Brain (organoid and tissue), 16 donors: ENCODE measurements at places on chromosomes 2 and 18.
A peak's percentile ranks its signal among the peaks of the same experiment; 100 is the strongest.

- DNase-seq: no peak
Measured at GRCh38 chr2:177467646-177468045, 75.1 kb downstream of the AGPS start.

GRCh38 chr2:101012054-101012705 is 10.1 kb downstream of the RPL31 start:
- no peak for DNase-seq

DNA sequence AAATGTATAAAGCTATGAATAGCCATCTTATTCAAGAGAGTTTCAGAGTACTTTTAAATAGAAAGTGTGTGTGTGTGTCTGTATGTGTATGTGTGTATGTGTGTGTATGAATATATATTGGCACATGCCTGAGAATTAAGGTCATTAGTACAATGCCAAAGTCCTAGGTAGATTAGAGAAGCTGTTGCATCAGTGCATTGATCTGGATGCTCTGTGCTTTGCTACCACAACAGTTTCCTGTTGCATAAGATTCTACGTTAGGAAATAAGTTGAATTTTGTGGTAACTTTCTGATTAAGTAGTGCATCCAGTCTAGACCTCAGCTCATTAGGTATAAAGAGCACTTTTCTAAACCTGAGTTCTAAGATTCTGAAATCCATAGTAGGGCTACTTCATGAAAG is 1102.8 kb upstream of the KLHL29 start:
- no peak for DNase-seq

- peak; percentile 68 for DNase-seq
Measured at GRCh38 chr2:120344976-120345581, 857 bp upstream of the INHBB start.

- no peak for DNase-seq
Measured at GRCh38 chr2:11013196-11013595, 101.5 kb downstream of the KCNF1 start.

GRCh38 chr2:44956843-44957242 is 15.3 kb downstream of the SIX3 start:
- no peak for DNase-seq

GRCh38 chr2:3022841-3023372 is 354.7 kb downstream of the EIPR1 start:
- DNase-seq: no peak

DNA sequence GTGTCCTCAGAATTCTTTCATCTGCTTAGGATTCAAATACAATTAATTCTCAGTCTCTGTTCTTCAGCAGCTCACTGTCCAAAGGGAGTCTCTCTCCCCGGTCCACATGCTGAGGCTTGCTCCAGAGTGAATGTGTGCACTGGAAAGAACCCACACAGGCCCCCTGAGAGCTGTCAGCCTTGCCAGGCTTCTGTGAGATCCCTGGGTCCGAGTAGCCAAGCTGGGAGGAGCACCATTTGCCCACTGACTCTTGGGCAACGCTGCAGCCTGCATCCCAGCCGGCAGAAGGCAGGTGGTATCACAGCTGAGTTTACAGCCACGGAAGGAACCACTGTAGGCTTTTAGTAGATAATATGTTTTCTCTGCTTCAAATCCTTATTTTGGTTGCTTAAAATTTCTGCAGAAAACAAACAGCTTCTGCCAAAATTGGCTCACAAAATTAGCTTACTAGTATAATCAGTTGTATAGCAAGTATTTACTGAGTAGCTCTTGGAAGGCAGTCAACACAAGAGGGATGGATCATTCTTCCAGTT is 21.4 kb upstream of the LTBP1 start:
- no peak for DNase-seq

- DNase-seq: no peak
Measured at GRCh38 chr2:107362993-107363392, 463.7 kb upstream of the RGPD4 start.

DNA sequence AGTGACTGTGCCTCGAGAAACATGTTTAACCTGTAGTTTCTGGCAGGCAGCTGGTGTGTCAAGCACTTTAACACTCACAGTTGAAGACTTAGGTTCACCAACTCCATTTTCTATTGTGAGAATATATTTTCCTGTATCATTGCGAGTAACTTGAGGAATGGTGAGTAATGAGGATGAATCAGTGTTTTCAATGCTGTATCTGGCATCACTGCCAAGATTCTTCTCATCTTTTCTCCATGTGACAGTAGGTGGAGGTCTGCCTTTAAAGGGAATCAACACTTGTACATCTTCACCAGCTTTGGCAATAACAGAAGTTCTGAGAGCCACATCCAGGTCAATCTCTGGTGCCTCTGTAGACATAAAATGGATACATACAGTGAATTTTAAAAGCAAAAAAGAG is 72.8 kb downstream of the PLEKHA3 start:
- DNase-seq: no peak

GRCh38 chr2:97849881-97850528 is 136.6 kb downstream of the ZAP70 start:
- DNase-seq: no peak

DNA sequence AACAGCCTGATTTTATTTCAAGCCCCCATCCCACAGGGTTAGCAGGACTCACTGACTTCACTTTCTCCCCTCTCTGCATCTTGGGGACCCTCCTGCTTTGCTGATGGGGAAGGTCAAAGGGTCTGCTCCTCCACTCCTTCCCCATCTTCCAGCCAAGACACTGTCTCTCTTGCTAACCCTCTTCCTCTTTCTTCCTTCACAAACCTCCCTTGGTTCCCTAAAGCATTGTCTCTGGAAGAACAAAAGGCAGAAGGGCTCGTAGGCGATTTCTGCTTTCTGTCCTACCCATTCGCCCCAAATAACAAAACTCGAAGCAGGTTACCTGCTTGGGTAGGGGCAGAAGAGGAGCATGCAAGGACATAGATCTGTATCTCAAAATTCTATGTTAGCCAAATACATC is 5.5 kb upstream of the SLC4A3 start:
- no peak for DNase-seq

DNA sequence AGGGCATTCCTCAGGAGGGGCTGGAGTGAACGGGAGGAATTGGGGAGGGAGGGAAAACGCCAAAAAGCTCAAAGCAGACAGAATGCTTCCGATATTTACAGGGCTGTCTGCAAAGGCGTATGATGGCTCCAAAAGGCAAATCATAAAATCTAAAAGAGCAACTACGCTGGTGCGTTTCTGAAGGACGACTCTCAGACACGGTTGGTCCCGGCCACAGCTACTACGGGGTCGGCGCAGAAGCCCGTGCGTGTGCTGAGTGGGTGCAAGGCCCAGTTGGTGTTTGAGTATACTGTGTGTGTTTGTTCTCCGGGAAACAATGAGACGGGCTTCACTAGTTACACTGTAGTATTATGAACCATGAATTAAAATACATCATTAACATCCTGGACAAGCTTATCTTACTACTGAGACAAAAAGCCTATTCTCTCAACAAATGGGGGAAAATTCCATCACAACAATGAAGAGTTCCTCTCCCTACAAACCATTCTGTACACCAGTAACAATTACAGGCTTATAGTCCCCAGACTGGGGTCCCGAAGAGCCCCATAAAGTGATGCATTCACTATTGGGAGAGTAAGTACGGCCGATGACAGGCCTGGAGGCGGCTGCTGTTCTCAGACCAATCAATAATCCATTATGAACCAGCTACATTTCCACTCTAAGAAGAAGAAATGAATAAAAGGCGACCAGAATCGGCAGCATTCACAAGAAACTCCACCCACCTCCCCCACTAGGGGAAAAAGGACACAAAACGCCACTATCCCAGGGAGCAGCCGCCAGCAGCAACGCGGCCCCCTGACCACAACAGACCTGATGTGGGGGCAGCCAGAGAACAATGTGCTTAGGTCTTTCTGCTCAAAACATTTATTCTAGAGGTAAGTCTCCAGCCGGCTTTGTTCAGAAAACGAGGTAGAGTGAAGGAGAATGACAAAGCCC is 43.4 kb downstream of the ZNF516 start:
- peak; percentile 77 for DNase-seq

DNA sequence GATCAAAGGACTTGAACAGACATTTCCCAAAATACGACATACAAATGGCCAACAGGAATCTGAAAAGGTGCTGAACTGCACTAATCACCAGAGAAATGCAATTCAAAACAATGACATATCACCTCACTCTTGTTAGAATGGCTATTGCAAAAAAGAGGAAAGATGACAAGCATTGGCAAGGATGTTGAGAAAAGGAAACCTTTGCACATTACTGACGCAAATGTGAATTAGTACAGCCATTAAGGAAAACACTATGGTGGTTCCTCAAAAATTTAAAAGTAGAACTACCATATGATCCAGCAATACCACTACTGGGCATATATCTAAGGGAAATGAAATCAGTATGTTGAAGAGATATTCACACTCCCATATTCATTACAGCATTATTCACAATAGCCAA is 57.7 kb upstream of the ASPRV1 start:
- DNase-seq: no peak

- DNase-seq: no peak
Measured at GRCh38 chr2:196244516-196244915, 73.1 kb upstream of the STK17B start.

GRCh38 chr2:121872651-121873050 is 117.2 kb downstream of the TSN start:
- no peak for DNase-seq

GRCh38 chr2:134252092-134252750 is 1.7 kb upstream of the MGAT5 start:
- no peak for DNase-seq

GRCh38 chr18:59910967-59911366 is 11.2 kb downstream of the PMAIP1 start:
- DNase-seq: no peak

- DNase-seq: no peak
Measured at GRCh38 chr2:189046320-189046719, 72.1 kb downstream of the COL3A1 start.

- DNase-seq: no peak
Measured at GRCh38 chr2:44326548-44327264, 34.6 kb downstream of the PREPL start.

GRCh38 chr2:215899141-215900074 is 113.9 kb downstream of the MREG start:
- no peak for DNase-seq

DNA sequence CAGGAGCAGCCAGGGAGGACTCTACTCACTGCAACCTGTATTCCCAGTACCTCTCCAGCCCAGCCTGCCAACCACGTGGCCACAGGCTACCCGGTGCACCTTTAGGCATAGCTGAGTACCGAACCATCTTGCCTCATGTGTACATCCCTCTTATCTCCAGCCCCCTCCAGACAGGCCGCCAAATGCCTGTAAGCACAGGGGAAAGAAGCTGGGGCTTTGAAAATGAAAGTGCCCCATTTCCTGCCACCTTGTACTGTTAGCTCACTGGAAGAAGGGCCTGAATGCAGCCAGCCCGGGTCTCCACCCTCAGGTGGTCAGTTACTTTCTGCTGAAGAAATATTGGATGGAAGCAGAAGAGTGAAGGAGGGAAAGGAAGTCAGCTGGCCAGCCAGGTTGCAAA is 27.2 kb upstream of the RFX8 start:
- no peak for DNase-seq

GRCh38 chr2:200862532-200863000 is 1.9 kb downstream of the CLK1 start:
- DNase-seq: peak; percentile 82

GRCh38 chr2:235611349-235611748 is 117.5 kb downstream of the AGAP1 start:
- DNase-seq: no peak

DNA sequence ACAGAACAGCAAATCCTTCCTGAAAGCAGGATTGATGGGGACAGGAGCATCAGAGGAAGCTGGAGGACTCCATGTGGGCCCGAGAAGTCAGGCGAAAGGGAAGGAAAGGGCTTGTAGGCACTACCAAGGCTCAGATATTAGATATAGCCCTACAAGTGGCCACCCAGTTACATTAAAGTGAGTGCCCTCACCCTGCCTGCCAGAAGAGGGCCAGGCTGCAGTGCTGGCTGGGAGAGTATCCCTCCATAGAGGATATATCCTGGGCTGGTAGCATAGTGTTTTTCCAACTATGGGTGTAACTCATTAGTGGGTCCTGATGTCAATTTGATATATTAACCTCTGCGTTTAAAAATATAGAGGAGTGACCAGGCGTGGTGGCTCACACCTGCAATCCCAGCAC is 285.2 kb downstream of the MYCN start:
- DNase-seq: no peak

DNA sequence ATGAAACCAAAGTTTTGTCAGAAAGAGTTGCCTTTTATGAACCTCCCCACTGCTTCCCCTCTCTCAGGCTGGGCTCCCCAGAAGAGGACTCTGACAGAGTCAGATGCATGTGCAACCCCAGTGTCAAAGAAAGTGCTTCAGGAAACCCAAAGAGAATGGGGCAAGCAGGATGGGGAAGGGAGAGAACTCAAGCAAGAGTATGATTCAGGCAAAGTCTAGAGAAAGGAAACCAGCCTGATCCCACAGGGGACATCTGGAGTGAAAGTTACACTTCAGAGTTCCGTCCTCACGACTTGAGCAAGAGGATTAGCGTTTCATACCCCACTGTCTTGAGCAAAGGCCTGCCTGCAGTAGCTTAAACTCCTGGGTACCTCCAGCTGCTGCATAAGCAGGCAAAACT is 51.8 kb upstream of the EPC2 start:
- DNase-seq: no peak

DNA sequence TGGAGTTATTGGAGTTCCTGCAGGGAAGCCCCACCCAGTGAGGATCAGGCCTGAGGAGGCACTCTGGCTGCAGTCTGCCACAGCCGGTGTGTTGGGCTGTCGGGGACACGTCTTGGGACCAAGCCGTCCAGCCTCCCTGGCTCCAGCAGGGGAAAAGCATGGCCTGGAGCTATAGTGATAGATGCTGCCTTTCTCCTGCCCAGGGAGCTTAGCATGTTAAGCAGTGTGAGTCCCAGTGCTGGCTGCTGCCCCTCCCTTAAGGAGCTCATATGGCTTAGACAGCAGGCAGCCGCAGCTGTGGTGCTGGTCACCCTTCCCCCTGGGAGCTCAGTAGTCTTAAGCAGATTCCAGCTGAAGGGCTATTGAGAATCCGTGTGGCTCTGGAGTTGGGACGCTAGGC is 78.9 kb downstream of the CERS6 start:
- no peak for DNase-seq

DNA sequence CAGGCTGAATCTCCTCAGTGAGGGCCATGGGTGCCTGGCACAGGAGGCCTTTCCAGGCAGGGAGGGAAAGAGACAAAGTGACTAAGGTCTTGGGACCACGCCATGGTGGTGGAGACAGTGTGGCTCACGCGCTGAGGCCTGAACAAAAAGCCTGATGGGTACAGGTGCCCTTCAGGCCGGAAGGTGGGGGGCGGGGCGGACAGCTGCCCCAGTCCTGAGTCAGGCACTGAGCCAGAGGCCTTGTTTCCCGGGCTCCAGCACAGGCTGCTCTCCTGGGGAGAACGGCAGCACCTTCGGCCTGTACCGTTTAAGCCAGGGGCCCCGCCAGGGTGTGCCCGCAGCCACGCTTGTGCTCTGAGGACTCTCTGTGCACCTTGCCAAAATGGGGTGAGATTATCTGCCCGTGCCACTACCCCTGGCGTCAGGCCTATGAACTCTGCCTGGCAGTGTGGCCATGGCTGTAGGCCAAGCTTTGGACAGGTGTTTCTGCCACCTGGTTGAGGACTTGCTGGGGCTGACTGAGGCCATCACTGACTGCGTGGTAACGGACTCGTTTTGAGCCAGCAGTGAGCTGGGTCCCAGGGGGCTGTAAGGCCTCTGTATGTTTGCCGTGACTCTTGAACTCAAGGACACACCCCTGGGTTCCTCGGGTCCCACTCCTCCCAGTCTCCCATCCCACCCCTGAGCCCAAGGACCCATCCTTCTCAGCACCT is 31.7 kb upstream of the DNMT3A start:
- no peak for DNase-seq

- DNase-seq: peak; percentile 4
Measured at GRCh38 chr2:241036397-241036963, 38.1 kb downstream of the SNED1 start.
